ENCODE measurements at places on chromosomes 16 and 17. TPM values are rescaled to one million over a fixed set of nuclear protein-coding genes. Genes with fewer than 3 reads are reported as not detected.
A peak's percentile ranks its signal among the peaks of the same experiment; 100 is the strongest.

Gene HOXB5
- 2.5 TPM for total RNA-seq

Gene PNMT
- total RNA-seq, result 3.8 TPM

Gene PRAC2
- total RNA-seq, result not detected

Gene EFNB3
- total RNA-seq, result 0.59 TPM

Gene FOXJ1
- 1.5 TPM for total RNA-seq

Gene PIRT
- total RNA-seq, result not detected

GRCh38 chr16:29820730-29821642, 724 bp downstream of the MVP start:
- peak; percentile 69 for DNase-seq
- peak overlapping the region; percentile 68 for H3K4me3 ChIP-seq
- peak overlapping the region; percentile 91 for H3K27ac ChIP-seq
- H3K27me3 ChIP-seq, result no peaks in the 10 kb centered on the region
- H3K4me1 ChIP-seq, result peaks cover 7% of the 10 kb centered on the region

- H3K4me1 ChIP-seq, result peaks cover 43% of the 10 kb centered on the region
- DNase-seq, result no peak
- H3K27ac ChIP-seq, result peak overlapping the region; percentile 99
- H3K36me3 ChIP-seq, result no peaks in the 10 kb centered on the region
- peak overlapping the region; percentile 54 for H3K4me3 ChIP-seq
Measured at GRCh38 chr17:75876190-75876937, 2.0 kb downstream of the TRIM47 start.

DNA sequence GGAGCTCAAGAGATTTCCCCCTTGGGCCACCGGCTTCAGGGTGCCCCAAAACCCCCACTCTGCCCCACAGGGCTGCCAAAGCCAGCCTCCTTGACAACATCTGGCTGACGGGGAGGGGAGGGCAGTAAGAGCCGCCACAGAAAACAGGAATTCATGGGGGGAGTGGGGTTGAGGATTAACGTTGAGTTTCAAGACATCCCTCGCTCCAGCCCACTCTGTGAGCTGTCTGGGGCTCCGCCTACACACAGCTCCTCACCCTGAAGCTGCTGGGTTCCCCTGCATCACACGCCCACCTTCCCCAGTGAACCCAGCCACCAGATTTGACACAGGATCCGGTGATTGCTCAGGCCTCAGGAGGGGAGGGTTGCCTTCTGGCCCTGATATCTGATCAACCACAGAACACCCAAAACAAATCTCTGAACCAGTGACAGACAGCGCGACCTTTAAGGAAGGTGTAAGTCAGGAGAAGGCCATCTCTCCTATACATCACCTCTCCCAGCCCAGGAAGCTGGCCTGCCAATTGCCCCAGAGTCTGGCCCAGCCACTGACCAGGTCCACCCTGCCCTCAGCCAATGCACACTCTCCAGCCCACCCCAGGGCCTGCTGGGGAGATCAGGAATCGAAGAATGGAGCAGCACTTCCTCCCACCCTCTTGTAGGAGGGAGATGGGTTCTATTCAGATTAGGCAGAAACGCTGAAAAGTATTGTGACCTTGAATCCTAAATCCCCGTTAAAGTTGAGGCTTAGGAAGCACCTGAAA, 132.1 kb downstream of the CLEC16A start:
- peaks cover 34% of the 10 kb centered on the region for H3K4me1 ChIP-seq
- H3K27ac ChIP-seq, result peak overlapping the region; percentile 76
- no peaks in the 10 kb centered on the region for H3K27me3 ChIP-seq
- H3K4me3 ChIP-seq, result no peak overlapping the region
- DNase-seq, result no peak

DNA sequence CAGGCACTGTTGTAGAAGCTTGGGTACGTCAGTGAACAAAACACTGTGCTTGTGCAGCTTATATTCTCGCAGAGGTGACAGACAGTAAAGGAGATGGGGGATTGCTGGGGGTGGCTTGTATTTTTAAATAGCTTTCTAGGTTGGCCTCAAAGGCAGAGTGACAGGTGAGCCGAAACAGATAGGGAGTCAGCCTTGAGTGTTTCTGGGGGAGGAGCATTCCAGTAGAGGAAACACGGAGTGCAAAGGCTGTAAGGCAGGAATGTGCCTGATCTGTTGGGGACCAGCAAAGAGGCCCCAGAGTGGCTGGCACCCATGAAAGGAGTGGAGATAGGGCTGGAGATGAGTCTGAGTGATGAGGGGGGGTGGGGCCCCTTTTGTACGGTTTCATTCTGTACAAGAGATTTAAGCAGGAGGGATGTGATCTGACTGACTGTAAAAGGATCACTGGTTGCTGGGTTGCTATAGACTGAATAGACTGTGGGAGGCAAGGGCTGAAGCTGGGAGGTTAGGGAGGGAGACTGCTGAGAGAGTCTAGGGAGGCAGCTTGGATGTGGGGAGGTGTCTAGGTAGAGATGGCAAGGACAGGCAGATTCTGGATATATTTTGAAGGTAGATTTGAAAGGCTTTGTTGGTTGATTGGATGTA, 15.2 kb downstream of the NUP93 start:
- H3K4me1 ChIP-seq, result peaks cover 5% of the 10 kb centered on the region
- H3K27ac ChIP-seq, result peak overlapping the region; percentile 63
- H3K27me3 ChIP-seq, result no peaks in the 10 kb centered on the region
- peak; percentile 36 for DNase-seq
- H3K4me3 ChIP-seq, result no peak overlapping the region
- no peaks in the 10 kb centered on the region for H3K36me3 ChIP-seq

GRCh38 chr16:12458051-12458450, 345.6 kb downstream of the CPPED1 start:
- H3K36me3 ChIP-seq, result no peaks in the 10 kb centered on the region
- no peak for DNase-seq
- H3K4me3 ChIP-seq, result no peak overlapping the region
- H3K27me3 ChIP-seq, result no peaks in the 10 kb centered on the region
- H3K4me1 ChIP-seq, result no peaks in the 10 kb centered on the region
- no peak overlapping the region for H3K27ac ChIP-seq

GRCh38 chr17:10635290-10635689, 21.8 kb downstream of the MYH3 start:
- no peak for DNase-seq
- H3K36me3 ChIP-seq, result no peaks in the 10 kb centered on the region
- no peaks in the 10 kb centered on the region for H3K27me3 ChIP-seq
- H3K27ac ChIP-seq, result no peak overlapping the region
- no peak overlapping the region for H3K4me3 ChIP-seq

GRCh38 chr16:8589057-8589899, 1.0 kb downstream of the TMEM114 start:
- no peak overlapping the region for H3K4me3 ChIP-seq
- H3K27me3 ChIP-seq, result peaks cover 12% of the 10 kb centered on the region
- no peaks in the 10 kb centered on the region for H3K4me1 ChIP-seq
- no peak for DNase-seq
- H3K36me3 ChIP-seq, result no peaks in the 10 kb centered on the region

DNA sequence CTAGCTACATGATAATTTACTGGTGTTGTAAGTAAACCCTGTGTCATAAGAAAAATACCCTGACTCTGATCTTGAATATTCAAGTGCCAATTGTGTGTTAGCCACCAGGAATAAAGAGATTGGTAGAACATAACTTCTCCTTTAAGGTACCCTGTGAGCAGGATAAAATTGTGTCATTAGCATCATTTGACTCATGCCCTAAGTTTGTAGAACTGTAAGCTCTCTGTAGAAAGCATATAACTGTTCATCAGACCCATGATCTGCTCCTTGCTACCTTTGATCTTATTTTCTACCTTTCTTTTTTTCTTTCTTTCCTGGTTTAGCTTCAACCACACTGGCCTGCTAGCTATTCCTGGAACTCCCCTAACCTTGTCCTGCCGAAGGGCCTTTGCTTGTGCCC, 35.8 kb downstream of the PTRH2 start:
- H3K4me1 ChIP-seq, result no peaks in the 10 kb centered on the region
- H3K36me3 ChIP-seq, result no peaks in the 10 kb centered on the region
- H3K4me3 ChIP-seq, result no peak overlapping the region
- H3K27me3 ChIP-seq, result no peaks in the 10 kb centered on the region

DNA sequence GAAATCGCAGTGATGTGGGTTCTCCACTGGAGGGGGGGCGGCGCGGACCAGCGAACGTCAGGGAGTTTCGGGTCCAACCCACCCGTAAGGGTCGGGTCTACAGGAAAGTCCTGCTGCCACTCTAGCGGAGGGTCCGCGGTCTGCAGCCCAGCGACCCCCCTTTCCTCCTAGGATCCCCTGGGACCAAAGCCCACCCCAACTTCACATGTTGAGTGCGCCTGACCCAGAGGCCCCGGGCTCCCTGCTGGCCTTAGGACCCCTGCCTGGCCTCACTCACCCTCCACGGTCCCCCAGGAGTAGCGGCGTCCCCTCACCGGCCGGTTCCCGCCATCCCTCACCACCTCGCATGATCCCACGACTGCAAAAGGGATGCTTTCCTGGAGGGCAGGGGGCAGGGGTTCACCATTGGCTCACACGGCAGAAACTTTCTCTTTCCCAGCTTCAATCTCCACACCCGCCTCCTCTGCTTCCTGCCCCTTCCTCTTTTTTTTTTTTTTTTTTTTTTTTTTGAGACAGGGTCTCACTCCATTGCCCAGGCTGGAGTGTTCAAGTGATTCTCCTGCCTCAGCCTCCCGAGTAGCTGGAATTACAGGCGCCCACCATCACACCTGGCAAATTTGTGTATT, 3.1 kb downstream of the SEPTIN1 start:
- H3K27ac ChIP-seq, result peak overlapping the region; percentile 100
- H3K36me3 ChIP-seq, result no peaks in the 10 kb centered on the region
- peak overlapping the region; percentile 83 for H3K4me3 ChIP-seq
- no peaks in the 10 kb centered on the region for H3K27me3 ChIP-seq
- H3K4me1 ChIP-seq, result no peaks in the 10 kb centered on the region

DNA sequence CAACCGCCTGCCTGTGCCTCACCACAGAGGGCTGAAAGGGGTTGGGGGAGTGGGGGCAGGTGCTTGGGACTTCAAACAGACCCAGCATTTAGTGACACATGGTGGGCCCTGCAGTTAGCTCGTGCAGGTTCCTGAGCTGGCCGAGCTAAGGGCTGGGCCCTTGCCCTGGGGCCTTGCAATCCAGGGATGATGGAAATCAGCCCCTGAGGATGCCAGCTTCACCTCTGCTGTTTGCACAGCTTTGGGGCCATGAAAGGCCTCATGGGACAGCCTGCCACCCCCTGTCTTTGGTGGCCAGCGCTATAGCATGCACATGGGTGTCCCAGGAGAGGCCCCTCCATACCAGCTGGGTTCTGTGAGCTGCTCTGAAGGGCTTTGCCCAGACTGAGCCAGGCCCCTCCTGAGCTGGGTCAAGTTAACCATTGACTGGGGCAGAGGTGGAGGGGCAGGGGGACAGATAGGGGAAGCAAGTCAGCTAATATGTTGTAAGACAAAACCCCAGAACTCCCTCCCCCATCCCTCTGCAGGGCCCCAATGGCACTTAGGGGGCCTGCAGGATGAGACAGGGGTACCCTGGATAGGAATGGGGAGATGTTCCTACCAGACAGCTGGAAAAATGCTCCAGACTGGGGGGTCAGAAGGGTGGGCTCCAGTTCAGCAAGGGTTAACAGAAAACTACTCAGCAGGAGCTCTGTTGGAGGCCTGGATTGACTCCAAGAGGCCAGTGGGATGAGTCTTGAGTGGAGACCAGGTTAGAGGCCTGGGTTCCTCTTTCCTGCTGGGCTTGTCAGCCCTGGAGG, 692 bp downstream of the PRR15L start:
- no peak for DNase-seq
- no peak overlapping the region for H3K4me3 ChIP-seq
- H3K27me3 ChIP-seq, result no peaks in the 10 kb centered on the region
- H3K4me1 ChIP-seq, result no peaks in the 10 kb centered on the region
- no peaks in the 10 kb centered on the region for H3K36me3 ChIP-seq
- no peak overlapping the region for H3K27ac ChIP-seq
